Activated CD4-positive, alpha-beta T cell treated with anti-CD3 and anti-CD28 coated beads for 36 hours (primary cell): ENCODE measurements at places on chromosomes 6 and 20. TPM values are rescaled to one million over a fixed set of nuclear protein-coding genes. Genes with fewer than 3 reads are reported as not detected.

GRCh38 chr6:151065027-151065815, 174.5 kb upstream of the AKAP12 start:
- no peak for DNase-seq

DNA sequence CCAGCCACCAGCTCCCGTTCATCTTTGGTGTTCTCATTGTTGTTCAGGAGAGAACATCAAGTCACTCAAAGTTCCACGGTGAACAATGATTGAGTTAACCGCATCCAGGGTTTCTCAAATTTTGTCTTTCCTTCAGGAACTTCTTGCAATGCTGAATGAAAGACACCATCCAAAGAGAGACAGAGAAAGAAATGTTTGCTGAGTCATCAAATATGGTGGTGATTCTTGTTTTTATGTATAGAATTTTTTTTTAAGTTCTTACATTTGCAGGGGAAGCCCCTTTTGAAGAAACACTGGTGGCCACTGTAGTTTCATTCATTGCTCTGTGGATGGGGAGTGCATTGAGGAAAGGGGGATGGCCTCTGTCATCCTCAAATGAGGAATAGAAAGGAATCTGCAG, 62.3 kb upstream of the ENPP5 start:
- no peak for DNase-seq

- no peak for DNase-seq
Measured at GRCh38 chr6:136102991-136103688, 147.0 kb downstream of the MTFR2 start.

GRCh38 chr20:62956387-62957135, 4.1 kb downstream of the SLC17A9 start:
- no peak for DNase-seq

DNA sequence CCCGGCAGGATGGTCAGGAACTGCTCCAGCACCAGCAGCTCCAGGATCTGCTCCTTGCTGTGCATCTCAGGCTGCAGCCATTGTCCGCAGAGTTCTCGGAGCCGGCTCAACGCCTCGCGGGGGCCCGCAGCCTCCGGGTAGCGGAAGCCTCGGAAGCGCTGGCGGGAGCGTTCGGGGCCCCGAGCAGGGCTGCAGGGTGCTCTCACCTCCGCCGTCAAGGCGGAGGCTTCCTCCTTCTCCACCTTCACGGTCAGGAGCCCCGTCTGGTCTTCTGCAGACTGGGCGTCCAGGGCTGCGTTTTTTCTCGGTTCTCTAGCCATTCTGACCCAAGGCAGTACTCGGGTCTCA, 434 bp downstream of the ZKSCAN4 start:
- DNase-seq = peak; percentile 64

GRCh38 chr6:88413459-88413858, 247.3 kb upstream of the CNR1 start:
- no peak for DNase-seq

DNA sequence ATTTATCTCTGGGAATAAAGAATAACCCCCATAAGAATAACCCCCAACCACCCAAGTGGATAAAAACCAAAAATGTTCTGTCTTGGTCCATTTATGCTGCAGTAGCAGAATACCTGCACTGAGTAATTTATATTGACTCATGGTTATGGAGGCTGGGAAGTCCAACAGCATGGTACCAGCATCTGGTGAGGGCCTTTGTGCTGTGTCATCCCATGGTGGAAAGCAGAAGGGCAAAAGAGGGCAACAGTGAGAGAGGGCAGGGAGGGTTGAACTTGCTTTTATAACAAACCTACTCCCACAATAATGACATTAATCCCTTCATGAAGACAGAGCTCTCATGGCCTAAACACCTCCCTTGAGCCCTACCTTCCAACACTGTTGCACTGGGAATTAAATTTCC, 133.7 kb downstream of the ERMARD start:
- DNase-seq = no peak

GRCh38 chr6:5961836-5962235, 44.9 kb downstream of the NRN1 start:
- no peak for DNase-seq

DNA sequence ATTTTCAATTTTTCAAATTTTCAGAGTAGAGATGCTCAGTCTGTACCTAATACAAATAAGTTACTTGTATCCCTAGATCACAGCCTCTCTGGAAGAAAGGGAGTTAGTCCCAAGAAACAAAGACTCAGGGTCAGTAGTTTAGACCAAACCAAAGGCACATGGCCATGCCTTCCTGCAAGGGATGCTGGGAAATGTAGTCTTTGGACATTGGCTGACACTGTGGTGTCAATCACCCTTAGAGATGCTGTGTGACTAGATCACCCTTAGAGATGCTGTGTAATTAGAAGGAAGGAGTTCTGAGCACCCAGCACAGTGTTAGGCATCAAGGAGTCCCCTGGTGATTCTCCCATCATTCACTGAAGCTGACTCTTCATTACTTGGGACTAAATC, 202.1 kb downstream of the NFATC2 start:
- no peak for DNase-seq

DNA sequence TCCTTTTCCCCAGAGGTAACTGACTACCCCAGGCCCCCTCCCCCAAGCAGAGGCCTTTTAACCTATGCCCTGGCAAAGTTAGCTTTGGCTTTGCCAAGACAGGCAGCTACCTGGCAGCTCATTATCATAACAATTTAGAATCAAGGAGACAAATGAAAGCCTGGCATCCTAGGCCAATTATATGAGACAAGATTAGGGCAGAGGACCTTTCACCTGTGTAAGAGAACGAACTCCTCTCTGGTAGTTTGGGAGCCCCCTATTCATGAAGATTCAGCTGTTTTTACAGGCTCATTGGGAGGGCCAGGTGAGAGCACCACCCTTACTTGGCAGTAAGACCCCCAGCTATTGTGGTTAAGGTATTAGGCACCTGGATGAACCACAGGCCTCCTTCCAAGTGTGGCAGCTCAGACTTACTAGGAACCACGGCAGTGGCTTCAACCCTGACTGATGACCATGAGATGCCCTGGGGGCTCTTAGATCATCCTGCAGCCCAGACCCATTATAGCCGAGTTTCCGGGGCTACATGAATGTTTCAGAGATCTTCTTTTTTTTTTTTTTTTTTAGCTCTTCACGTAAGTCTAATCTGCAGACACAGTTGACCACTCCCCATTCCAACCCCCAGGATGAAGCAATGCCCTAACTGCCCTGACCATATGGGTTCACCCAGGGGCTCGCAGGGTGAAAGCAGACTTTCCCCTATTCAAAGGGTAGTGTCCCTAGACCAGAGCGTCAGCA, 56.2 kb downstream of the RAB44 start:
- no peak for DNase-seq

DNA sequence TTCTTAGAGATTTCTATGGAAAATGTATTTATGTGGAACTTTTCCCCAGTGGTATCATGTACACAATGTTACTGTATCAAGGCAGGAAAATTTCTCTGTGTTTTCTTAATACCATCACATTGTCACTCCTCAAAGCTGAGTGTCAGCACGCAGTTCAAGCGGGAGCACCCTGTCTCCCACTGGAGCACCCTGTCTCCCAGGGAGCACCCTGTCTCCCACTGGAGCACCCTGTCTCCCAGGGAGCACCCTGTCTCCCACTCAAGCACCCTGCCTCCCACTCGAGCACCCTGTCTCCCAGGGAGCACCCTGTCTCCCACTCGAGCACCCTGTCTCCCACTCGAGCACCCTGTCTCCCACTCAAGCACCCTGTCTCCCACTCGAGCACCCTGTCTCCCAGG, 51.3 kb downstream of the PSMG4 start:
- DNase-seq = no peak

- DNase-seq = no peak
Measured at GRCh38 chr20:19624221-19624965, 133.7 kb upstream of the RIN2 start.

MUC21 gene
- total RNA-seq = not detected

BLCAP gene
- 17.7 TPM for total RNA-seq

BTN3A1 gene
- total RNA-seq = 33.2 TPM

FAM209B gene
- 0.43 TPM for total RNA-seq

GABRR1 gene
- total RNA-seq = not detected

DAAM2 gene
- total RNA-seq = not detected
